ENCODE measurements at places on chromosomes 12 and 14.

GRCh38 chr12:24111086-24111485 is 161.6 kb upstream of the SOX5 start:
- DNase-seq = no peak

DNA sequence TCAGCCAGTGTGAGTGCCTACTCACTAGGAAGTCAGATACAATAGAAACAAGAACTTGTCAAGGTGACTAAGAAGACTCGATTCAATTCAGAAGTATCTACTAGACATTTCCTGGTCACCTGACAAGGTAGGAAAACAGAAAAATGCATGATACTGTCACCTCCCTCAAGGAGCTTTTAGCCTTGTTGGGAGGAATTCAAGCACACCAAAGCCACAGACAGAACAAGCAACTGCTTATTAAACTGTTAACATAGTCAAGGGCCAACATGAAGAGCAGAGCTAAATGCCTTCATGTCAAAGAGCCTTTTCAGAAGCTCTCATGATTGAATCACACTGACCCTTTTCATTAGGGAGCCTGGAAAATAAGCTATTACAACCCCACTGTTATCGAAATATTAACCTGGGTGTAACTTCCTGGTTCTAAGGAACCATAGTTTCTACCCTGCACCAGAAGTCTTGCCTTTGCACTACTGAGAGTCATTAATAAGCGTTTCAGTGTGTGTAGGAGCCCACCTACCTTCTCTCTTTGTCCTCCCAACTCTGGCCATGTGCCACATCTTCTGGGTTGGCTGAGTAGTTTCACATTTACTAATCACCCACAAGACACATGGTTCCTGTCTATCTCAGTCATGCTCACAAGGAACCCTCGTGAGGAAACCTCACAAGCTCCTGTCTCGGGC is 31.0 kb upstream of the LGALS3 start:
- no peak for DNase-seq

- peak; percentile 67 for DNase-seq
Observed at GRCh38 chr14:57136669-57137328, 131.9 kb downstream of the EXOC5 start.

DNA sequence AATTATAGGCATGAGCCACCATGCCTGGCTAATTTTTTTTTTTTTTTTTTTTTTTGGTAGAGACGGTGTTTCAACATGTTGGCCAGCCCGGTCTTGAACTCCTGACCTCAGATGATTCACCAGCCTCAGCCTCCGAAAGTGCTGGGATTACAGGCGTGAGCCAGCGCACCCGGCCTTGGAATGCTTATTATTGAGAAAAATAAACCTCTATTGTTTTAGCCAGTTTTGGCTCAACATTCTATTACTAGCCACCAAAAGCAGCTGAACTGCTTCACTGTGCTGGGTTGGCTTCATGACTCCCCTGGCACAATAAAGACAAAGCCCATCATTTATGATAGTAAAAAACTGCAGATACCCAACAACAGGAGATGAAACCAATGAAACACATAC is 93.5 kb upstream of the CEP83 start:
- no peak for DNase-seq

- DNase-seq = no peak
Observed at GRCh38 chr12:46908236-46908935, 82.6 kb upstream of the SLC38A4 start.

DNA sequence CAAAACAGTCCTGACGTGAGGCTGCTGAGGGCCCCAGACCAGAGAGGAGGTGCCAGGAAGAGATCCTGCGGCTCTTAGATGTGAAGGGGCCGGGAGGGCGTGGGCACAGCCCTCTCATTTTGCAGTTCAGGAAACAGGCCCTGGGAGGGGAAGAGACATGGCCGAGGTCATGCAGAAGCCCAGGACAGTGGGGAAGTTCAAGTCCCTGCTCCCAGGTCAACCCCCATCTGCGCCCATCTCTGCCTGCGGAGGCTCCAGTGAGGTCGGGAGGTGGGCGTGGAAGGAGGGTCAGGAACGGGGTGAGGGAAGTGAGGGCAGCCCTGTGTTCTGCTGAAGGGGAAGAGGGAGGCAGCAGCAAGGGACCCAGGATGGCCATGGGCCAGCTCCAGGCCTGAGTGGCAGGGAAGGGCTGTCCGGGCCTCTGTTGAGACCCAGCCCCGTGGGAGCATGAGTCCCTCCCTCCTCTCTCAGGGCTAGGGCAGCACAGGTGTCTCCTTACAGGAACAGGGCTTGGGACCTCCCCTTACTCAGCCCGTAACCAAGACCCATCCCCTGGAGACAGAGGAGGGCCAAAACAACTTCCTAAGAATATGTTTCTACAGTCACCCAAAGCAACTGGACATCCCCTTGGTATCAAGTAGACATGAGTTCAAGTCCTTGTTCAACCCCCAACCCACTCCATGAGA is 90.8 kb downstream of the LGMN start:
- DNase-seq = no peak

All from left hindlimb (tissue), 1 donor.